ENCODE measurements at places on chromosomes 1 and 21.
A peak's percentile ranks its signal among the peaks of the same experiment; 100 is the strongest.

DNA sequence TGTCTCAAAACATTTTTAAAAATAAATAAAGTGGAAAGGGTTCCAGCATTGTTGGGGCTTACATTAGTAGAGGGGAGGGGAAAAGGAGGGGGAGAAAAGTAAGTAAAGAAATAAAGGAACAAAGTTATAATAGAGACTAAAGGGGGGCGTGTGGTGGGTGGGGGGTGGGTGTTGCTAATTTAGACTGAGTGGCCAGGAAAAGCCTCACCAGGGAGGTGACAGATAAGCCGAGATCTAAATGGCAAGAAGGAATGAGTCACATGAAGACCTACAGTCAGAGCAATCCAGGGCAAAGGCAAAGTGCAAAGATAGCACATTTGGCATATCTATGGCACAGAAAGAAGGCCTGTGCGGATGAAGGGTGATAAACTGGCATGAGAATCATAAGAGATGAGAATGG lies 7.5 kb downstream of the MPL start:
- no peak for DNase-seq

GRCh38 chr1:27429029-27429425 lies 36.6 kb downstream of the GPR3 start:
- DNase-seq = no peak

GRCh38 chr21:20997636-20998455 lies at the start of gene NCAM2:
Gene NCAM2 (plus strand): TSS chr21:20998409.
- peak; percentile 18 for DNase-seq

DNA sequence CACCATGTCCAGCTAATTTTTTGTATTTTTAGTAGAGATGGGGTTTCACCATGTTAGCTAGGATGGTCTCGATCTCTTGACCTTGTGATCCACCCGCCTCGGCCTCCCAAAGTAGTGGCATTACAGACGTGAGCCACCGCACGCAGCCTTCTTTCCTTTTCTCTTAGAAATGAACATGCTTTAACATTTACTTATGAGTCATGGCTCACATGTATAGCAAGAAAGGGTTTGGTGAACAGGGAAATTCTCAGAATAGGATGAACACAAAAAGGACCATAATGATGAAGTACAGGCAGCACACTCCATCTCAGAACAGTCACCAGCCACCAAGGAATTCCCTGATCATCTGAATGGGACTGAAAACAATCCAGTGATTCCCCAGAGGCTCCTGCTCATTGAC lies 9.4 kb upstream of the VAMP4 start:
- DNase-seq = no peak

- DNase-seq = no peak
Observed at GRCh38 chr1:192766876-192767275, 42.0 kb upstream of the RGS2 start.

- DNase-seq = no peak
Observed at GRCh38 chr1:109792056-109792831, 28.5 kb upstream of the EPS8L3 start.

DNA sequence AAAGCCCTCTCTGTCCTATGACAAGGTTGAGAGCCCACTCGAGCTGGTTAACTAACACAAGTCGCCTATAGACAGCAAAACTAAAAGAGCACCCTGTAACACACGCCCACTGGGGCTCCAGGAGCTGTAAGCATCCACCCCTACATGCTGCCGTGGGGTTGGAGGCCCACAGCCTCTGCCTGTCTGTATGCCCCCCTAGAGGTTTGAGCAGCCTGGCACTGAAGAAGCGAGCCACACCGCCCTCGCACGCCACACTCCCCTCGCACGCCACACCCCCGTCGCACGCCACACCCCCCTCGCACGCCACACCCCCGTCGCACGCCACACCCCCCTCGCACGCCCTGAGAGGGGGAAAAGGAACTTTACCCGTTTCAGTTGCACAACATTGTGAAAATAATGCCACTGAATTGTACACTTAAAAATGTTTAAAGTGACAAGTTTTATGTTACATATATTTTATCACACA lies 13.2 kb upstream of the HMGCL start:
- peak; percentile 48 for DNase-seq

DNA sequence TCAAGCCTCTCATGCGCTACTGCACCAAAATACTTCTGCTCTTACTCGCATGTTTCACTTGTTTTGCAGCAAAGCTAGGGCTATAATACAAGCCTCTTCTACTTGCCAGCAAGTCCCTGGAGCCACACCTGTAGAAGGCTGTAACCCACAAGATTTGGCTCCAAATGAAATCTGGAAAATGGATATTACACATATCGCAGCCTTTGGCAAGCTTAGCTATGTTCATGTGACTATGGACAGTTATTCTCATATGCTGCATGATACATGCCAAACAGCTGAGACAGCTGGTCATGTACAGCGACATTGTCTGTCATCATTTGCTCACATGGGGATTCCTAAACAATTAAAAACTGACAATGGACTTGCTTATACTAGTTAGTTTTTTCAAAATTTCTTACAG lies 270.3 kb downstream of the COL11A1 start:
- DNase-seq = no peak

DNA sequence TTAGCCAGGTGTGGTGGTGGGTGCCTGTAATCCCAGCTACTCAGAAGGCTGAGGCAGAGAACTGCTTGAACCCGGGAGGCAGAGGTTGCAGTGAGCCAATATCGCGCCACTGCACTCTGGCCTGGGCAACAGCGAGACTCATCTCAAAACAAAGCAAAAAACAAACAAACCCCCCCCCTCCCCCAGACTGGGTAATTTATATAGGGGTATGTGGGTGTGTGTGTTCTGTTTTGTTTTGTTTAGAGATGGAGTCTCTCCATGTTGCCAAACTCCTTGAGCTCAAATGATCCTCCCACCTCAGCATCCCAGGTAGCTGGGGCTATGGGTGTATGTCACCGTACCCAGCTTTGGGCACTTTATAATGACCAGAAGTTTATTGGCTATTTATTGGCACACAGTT lies 73.6 kb downstream of the SLC27A3 start:
- no peak for DNase-seq

DNA sequence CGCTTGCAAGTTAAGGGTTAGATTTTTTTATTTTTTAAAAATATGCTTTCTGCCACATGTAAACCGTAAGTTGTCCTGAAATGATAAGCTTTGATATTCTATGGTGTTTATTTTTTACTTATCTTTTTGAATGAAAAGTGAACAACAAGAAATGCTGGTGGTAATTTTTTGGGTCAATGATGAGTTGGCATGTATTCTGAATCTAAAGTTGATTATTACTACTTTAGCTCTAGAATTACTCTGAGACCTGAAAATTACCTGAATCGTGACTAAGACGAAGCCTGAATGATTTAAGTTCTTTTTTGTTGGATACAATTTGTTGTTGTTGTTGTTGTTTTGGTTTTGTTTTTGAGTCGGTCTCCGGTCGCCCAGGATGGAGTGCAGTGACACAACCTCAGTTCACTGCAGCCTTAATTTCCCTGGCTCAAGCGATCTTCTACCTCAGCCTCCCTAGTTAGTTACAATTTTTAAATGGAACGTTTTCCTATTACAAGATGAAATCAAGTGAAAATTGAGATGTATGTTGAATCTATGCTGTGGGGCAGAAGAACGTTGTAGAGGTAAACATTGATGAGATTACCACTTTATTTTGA lies 941 bp downstream of the RABGGTB start:
- DNase-seq = no peak
